ENCODE measurements at places on chromosomes 2 and 18.

GRCh38 chr2:185245216-185245615, 493.4 kb upstream of the FSIP2 start:
- DNase-seq: no peak

- DNase-seq: no peak
These were observed 30.3 kb upstream of the GPC1 start for GRCh38 chr2:240405133-240405532.

GRCh38 chr2:217293607-217294006, 433.7 kb upstream of the TNP1 start:
- no peak for DNase-seq

GRCh38 chr2:124662946-124663644, 638.0 kb downstream of the CNTNAP5 start:
- DNase-seq: no peak

- no peak for DNase-seq
These were observed 539.5 kb downstream of the NYAP2 start for GRCh38 chr2:225938991-225939390.
